Germinal center (tissue), 1 donor: ENCODE measurements at places on chromosomes 3 and 15.

DNA sequence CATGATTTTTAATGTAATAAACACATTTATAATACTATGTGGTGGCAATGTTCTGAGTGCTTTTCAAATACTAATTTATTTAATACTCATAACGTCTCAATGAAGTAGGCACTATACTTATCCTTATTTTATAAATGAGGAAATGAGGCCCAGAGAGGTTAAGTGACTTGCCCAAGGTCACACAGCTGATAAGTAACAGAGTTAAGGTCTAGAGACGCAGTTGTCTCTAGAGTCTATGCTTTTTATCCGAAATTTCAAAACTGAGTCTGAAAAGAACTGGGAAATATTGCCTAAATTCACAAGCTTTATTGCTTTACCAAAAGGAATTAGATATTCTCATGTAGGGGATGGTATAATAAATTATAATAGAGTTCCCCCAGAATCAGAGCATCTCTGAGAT is 31.4 kb upstream of the MAGEF1 start:
- no peak for DNase-seq

DNA sequence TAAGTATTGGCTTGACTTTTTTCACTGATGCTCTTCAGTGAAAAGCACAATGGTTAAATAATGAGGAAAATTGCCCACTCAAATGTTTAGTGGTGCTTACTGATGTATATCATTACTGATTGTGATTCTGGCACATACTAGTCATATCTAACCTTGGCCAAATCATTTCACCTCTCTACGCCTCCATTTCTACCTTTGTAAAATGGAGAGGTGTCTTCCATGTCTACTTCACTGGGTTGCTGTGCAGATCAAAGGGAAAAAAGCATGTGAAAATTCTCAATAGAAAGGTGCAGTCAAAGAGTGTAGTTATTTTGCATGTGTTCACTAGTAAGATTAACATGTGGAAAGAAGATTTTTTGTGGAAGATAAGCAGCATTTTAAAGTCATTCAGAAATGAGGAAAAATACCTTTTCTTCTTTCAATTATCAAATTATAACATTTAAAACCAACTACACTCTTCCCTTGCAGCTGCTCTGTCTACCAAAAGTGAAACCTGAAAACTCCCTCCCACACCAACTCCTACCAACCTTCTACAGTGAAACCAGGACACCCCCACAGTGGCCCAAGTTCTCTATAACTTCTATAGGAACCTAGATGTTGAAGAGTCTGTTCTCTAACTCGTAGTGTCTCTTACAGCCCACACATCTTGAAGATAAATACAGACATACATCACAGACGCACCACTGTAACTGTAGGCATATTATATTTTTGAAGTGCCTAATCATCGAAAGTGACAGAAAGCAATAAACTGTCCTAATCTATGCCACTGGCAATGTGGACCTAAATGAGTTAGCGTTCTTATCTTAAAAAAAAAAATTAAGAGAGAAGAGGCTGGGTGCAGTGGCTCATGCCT is 1.4 kb downstream of the CD200R1 start:
- DNase-seq, result peak; percentile 15

DNA sequence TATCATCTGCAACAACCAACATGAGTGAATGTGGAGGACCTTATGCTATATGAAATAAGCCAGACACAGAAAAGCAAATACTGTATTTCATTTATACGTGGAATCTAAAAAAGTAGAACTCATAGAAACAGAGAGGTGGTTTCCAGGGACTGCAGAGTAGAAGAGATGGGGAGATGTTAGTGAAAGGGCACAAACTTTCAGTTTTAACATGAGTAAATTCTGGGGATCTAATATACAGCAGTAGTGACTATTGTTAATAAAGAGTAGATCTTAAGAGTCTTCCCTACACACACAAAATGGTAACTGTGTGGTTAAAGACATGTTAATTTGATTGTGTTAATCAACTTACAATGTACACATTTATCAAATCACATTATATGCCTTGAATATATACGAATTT is 20.9 kb upstream of the MELTF start:
- DNase-seq, result no peak

GRCh38 chr3:25690768-25691533 is 26.2 kb upstream of the TOP2B start:
- no peak for DNase-seq

DNA sequence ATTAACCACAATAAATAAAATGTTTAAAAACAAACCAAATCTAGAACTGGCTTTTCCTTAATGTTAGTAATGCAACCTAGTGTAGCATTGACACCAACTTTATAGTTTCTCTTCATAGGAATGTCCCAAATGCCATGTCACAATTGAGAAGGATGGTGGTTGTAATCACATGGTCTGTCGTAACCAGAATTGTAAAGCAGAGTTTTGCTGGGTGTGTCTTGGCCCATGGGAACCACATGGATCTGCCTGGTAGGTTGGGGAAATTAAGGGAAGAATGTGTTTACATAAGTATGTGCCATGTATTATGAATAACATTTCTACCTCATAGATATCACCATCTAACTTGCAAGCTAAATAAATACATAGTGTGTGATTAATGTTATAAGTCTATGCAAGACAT is 84.4 kb upstream of the GOLGA6B start:
- DNase-seq, result no peak

DNA sequence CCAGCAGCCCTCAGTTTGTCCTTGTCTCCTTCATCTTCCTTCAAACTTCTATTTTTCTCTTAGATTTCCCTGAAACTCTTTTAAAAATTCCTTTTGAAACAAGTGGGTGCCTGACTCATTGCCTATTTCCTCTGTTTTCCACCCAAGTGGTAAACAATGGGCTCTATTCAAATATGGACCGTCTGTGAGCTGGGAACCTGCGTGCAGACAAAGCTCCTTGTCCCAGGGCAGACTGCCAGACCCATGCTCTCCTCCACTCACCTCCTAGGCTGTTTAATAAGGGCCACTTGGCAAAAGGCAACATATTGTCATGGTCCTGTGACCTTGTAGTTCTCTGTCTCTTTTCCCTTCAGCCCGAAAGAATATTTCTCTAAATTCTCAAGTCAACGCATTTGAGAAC is 332.7 kb upstream of the THBS1 start:
- no peak for DNase-seq

DNA sequence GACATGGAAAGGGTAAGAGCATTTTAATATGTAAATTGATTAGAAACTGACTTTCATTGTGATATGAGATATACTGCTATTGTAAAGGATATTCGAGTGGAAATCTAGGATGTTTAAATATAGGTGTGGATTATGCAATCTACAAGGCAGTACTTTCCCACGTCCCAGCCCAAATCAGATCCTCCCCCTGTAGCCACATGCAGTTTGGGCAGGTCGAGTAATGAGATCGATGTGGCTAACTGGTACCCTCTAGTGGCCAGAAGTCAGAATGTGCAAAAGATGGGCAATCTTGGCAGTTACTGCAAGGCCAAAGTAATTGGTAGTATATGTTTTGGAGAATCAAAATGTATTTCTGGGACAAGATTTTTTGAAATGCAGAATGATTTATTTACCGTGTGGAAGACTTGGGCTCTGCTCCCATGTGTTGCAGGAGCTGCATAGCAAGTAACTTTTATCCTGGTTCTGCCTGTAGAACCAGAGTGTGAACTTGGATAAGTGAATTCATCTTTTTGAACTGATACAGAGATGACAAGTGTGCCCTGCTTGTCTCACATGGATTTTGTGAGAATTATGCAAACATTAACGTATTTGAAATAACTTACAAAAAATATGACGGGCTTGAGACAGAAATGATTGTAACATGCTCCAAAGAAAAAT is 94.5 kb upstream of the ADAMTSL3 start:
- peak; percentile 50 for DNase-seq

- no peak for DNase-seq
These were observed 97.8 kb upstream of the HERC1 start for GRCh38 chr15:63931556-63931955.

- DNase-seq, result no peak
These were observed 40.8 kb downstream of the SEMA5B start for GRCh38 chr3:122986693-122987179.

- DNase-seq, result no peak
These were observed 1109.6 kb upstream of the CADM2 start for GRCh38 chr3:83849106-83849730.
